ENCODE measurements at places on chromosomes 5 and 9. TPM values are rescaled to one million over a fixed set of nuclear protein-coding genes. Genes with fewer than 3 reads are reported as not detected.

- DNase-seq: no peak
These were observed 699.3 kb upstream of the WWC1 start for GRCh38 chr5:167592114-167592513.

DNA sequence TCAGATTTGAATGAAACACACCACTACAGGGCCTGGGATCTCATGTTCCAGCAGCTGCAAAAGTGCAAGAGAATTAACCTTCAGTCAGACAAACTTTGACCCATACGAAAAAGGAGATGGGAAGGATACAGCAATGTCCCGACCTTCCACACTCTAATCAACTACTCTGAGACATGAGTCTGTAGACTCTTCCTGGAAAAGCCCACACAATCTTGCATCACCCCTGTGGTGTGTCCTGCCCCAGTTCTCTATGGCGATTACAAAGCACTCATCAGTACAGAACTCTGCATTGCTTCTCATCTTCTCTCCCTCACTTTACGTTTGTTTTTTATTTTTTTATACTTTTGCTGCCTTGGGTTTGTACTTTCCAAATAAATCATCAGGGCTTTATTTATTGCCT, 241.0 kb upstream of the KIF2A start:
- DNase-seq: no peak

- DNase-seq: no peak
These were observed 41.8 kb upstream of the FAT2 start for GRCh38 chr5:151632941-151633340.

DNA sequence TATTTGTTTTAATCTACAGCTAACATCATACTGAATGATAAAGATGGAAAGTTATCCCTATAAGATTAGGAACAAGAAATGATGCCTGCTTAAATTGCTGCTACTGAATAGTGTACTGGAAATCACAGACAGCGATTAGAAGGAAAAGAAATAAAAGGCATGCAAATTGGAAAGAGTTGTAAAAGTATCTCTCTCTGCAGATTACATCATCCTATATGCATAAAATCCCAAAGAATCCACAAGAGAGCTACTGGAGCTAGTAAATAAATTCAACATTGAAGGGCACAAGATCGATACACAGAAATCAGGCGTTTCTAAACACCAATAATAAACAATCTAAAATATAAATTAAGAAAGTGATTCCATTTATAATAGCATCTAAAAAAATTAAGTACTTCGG, 75.3 kb upstream of the SIMC1 start:
- DNase-seq: no peak

GRCh38 chr5:55393501-55394175, 85.8 kb downstream of the MTREX start:
- no peak for DNase-seq

- no peak for DNase-seq
These were observed 5.1 kb downstream of the DBN1 start for GRCh38 chr5:177468329-177468684.

- no peak for DNase-seq
These were observed 488.6 kb downstream of the CSNK1G3 start for GRCh38 chr5:124000538-124000937.

GRCh38 chr9:7358876-7359275, 440.7 kb downstream of the DMAC1 start:
- no peak for DNase-seq

DNA sequence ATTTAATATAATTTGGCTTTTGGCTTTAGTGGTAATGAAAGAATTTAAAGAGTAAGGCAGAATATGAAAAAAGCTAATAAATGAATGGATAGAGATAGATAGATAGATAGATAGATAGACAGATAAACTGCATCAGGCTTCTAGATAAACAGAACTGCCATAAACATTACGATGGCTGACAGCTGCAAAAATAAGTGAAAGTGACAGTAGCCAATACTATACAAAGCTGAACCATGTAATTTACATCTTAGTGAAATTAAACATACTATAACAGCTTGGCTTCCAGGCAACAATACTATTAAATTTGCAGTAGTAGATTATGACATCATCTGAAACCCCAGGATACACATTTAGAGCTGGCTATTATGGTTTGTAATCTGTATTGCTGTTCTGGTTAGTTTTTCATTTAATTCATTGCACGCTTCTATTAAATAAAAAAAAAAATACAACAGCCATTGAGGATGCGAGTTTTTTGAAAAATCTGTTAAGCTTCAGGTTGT, 1354.8 kb downstream of the PTPRD start:
- DNase-seq: no peak

- DNase-seq: no peak
These were observed 560.5 kb upstream of the ADAMTS16 start for GRCh38 chr5:4579679-4580078.

DNA sequence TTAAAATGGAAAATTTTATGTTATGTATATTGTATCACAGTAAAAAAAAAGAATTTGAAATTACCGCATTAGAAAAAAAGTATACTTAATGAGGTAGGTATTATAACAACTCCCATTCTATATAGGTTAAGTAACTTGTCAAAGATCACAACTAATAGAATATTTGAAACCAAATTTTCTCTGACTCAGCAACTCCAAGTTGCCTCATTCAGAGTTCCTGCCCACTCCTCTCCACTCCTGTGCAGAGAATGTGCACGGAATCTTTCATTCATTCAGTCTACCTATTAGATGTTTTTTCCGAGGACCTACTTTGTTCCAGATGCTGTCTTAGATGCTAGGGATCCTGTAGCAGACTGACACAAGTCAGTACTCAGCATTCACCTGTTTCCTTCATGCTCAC, 15.4 kb downstream of the SH3TC2 start:
- no peak for DNase-seq

GRCh38 chr9:126084008-126084407, 242.6 kb upstream of the MVB12B start:
- DNase-seq: no peak

DNA sequence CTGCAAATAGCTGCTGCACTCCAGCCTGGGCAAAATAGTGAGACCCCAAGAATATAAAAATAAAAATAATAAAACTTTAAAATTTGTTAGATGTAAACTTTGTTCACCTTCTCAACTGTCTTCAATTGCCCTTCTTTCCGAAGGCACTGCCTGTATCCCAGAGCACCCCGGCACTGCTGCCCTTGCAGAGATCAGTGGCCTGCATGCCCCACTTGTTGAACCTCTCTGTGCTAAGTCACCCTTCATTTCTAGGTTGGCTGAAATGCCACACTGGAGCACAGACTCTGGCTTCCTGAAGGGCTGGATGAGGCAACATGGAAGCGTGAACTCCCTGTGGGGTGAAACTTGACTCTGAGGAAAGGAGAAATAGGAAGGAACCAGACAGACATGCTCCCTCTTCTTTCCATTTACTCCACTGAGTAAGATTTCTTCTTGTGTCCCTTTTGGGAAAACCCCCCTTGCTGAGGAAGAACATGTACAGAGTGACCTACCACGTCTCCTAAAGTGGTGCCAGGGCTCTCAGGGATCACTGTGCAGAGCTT, 8.4 kb upstream of the JMY start:
- no peak for DNase-seq

- DNase-seq: peak; percentile 82
These were observed 6.8 kb downstream of the SLC36A1 start for GRCh38 chr5:151454166-151454565.

GRCh38 chr5:164057121-164057520, 551.7 kb downstream of the MAT2B start:
- DNase-seq: no peak

GRCh38 chr9:22623236-22623635, 176.6 kb downstream of the DMRTA1 start:
- no peak for DNase-seq

DNA sequence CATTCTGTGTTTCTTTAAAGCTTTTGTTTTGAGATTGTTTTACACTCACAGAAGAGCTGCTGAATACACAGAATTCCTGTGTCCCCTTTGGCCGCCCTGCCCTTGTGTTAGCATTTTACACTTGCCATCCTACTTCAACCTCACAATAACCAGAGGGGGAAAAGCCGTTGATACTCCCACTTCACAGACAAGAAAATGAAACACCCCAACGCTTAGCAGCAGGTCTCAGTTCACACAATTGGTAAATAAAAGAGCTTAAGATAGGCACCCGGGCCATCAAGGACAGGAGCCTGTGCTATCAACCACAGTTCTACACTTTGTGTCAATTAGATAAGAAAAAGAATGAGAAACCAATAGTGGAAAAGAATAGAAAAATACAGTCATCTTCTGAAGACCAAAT, 178.0 kb downstream of the SYK start:
- DNase-seq: no peak

GRCh38 chr9:104961238-104961637, 33.3 kb upstream of the ABCA1 start:
- DNase-seq: peak; percentile 88

DNA sequence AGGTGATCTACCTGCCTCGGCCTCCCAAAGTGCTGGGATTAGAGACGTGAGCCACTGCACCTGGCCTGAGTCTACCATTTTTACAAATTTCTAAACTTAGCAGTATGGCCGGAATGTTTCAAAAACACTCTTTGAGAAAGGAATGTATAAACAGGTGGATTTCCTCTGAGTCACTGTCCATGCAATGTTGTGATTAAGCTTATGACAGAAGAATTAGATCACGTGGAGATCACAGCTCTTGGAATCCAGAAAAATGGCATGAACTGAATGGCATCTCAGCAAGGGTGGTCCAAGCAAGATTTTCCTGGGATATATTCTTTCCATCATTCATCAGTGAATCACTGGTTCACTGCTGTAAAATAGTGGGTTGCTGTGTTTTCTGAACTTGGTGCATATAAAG, 865.0 kb downstream of the PTPRD start:
- no peak for DNase-seq

GRCh38 chr5:140664030-140664358, 710 bp upstream of the WDR55 start:
- DNase-seq: no peak

WNT8A gene
- polyA plus RNA-seq: not detected

TAF11L5 gene
- polyA plus RNA-seq: not detected

PCDHA13 gene
- polyA plus RNA-seq: 0.72 TPM

PCDHB3 gene
- polyA plus RNA-seq: 1.1 TPM

BTNL9 gene
- 11.6 TPM for polyA plus RNA-seq

FAM221B gene
- 0.10 TPM for polyA plus RNA-seq

TRIP13 gene
- 8.3 TPM for polyA plus RNA-seq

FBP1 gene
- 259 TPM for polyA plus RNA-seq

PCDHA7 gene
- polyA plus RNA-seq: 0.31 TPM

PHF24 gene
- polyA plus RNA-seq: 1.6 TPM

BASP1 gene
- polyA plus RNA-seq: 26.3 TPM

CD14 gene
- polyA plus RNA-seq: 13.2 TPM

KCNV2 gene
- 0.09 TPM for polyA plus RNA-seq

CSF2 gene
- not detected for polyA plus RNA-seq

AIF1L gene
- 7.5 TPM for polyA plus RNA-seq

SNCAIP gene
- 7.3 TPM for polyA plus RNA-seq

NSD1 gene
- polyA plus RNA-seq: 27.2 TPM

CCDC180 gene
- 7.5 TPM for polyA plus RNA-seq
